HT-29 (cell line): ENCODE measurements at places on chromosomes 4 and X. TPM values are rescaled to one million over a fixed set of nuclear protein-coding genes. Genes with fewer than 3 reads are reported as not detected.

DNA sequence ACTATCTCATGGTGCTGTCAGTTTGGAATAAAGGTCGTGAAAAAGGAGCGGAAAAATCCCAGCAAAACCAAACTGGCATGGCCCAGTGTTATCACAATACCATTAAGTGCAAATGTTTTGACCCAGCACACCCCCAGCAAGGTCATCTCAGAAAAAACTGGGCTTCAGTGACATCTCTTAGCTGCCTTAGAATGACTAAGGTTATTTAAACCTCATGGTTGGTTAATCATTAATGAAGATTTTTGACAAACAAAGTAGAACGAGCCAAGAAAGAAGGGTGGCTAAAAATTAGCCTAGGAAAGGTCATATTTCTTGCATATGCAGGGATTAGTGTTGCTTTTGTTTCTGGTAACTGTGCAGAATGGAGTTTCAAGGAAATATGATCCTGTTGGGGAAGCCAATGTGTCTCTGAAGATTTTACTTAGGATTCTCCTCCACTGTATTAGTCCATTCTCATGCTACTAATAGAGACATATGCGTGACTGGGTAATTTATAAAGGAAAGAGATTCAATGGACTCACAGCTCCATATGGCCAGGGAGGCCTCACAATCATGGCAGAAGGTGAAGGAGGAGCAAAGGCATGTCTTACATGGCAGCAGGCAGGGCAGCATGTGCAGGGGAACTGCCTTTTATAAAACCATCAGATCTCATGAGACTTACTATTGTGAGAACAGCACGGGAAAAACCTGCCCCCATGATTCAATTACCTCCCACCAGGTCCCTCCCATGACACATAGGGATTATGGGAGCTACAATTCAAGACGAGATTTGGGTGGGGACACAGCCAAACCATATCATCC, 83.5 kb downstream of the CHRNA9 start:
- DNase-seq = peak; percentile 55

DNA sequence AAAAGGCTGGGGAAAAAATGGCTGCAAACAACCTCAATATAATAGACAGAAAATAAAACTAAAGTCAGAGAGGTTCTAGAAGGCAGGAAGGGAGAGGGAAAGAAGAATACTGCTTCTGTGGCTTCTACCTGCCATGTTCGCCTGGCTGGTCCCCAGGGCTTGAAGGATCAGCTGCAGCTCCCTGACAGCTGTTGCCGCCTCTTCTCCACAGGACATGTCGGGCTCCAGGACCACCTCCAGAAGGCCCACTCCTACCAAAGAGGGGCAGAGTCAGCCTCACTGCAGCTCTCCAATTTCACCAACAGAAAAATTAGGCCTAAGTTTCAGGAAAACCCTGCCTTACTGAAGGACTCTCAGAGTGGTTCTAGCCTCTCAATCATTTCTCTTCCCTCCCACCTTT, 44.9 kb downstream of the GATB start:
- DNase-seq = no peak

LDB2 gene
- total RNA-seq = not detected in 2 replicates

DMRTC1B gene
- total RNA-seq = not detected in 2 replicates

DNA sequence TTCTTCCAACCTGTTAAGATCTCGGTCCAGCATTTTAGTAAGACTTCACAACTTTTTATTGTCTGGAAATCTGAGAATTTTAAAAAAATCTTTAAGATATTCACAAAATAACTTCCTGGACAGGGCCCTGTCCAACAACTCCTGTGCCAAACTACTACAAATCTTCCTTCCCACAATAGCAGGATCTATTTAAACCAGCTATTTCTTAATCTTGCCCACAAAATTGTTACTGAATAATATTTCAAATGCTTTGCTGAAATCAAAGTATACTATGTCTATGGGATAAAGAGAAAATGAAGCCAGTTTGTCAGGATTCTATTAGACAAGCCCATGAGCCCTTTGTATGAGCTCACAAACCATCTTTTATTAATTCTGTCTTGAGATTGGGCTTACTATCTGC, 104.1 kb upstream of the DDIT4L start:
- DNase-seq = no peak

DNA sequence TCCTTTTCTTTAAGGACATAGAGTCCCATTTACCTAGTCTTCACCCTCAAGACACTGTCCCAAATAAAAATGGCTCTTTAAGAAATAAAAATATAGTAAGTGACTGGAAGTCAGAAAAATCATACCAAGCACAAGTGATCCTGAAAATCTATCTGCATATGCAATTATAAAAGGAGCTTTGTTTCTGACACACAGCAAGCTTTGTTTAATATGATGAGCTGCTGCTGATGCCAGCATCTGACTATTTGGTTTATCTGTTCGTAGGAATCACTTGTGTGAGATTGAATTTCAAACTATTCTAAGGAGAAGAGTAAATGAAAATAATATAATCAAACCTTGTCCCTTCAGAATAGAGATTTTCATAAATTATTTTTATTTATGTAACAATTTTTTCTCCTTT, 332.4 kb downstream of the PCDH7 start:
- no peak for DNase-seq

LEF1 gene
- 0.10 and 0.21 TPM in 2 replicates for total RNA-seq
